ENCODE measurements at places on chromosomes 3 and 15.

DNA sequence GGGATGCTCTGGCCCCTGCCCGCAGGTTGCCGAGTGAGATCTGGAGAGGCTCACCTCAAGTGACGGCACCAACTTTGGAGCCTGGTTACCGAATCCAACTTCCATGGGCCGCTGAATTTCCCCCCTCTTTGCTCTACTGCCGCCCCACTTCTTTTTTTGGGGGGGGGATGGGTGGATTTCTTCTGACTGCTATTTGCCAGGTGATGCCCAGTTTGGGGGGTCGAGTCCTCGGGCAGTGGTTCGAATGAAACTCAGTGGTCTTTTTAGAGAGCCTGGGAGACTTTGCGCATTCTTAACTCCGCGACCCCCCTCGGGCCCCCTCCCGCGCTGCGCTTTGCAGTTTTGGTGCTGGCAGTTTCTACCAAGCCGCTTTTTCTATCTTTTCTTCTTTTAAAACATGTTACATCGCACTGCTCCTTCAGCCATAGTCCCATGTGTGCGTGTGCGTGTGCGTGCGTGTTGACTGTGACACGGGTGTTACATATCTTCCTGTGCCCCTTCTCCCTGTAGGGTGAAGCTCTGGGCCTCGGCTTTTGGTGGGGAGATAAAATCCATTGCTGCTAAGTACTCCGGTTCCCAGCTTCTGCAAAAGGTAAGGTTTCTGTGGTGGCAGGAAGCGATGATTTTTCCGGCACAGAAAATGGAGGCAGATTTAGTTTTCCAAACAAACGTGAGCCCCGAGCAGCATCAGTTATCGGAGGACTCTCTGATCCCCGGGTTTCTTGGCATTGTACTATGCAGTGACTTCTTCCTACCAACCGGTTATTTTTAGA is 837 bp downstream of the CACNA2D3 start:
- DNase-seq: no peak

DNA sequence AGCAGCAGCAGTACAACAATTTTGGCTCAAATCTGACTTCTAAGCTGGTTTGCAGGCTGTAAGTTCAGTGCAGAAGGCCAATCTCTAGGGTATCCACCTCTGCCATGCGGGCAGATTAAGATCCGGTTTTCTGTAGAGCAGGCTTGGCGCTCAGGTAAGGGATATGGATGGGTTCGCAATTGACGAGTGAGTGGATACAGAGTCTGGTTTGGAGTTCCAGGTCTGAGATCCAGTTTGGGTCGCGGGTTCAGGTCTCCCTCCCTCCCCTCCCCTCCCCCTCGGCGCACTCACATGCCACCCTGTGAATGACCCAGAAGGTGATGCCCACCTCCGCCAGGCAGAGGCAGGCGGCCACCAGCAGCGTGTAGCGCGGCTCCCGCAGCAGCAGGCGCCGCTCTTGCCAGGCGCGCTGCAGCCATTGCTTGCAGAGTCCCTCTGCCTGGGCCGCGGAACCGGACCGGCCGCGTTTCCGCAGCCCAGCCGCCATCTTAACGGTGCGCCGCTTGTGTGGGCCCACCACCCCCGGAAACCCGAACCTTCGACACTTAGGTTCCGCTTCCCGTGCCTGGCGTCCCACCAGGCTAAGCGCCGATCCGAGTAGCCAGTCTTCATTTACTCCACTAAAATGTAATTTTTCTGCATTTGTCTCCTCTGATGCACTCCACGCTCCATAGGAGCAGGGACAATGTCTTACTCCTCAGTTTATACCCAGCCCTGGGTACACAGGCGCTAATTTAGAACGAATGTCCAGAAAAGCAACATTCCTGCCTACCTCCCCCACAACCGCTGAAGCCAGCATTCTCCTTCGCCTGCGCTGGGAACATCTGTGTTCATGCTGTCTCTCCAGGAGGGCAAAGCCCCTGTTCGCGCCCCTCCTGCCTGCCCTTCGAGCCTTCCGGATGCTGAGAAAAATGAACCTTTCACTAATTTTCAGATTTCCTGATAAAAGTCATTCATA is at the start of gene ALG3:
TSS of gene ALG3 (minus strand) at position 509 of the 958 bp plus-strand sequence. CDS start at position 487, 22 bp downstream.
- peak; percentile 82 for DNase-seq

- no peak for DNase-seq
Observed at GRCh38 chr15:71329041-71329440, 213.8 kb downstream of the THSD4 start.

- DNase-seq: peak; percentile 48
Observed at GRCh38 chr3:131796558-131797198, 238.1 kb downstream of the CPNE4 start.

DNA sequence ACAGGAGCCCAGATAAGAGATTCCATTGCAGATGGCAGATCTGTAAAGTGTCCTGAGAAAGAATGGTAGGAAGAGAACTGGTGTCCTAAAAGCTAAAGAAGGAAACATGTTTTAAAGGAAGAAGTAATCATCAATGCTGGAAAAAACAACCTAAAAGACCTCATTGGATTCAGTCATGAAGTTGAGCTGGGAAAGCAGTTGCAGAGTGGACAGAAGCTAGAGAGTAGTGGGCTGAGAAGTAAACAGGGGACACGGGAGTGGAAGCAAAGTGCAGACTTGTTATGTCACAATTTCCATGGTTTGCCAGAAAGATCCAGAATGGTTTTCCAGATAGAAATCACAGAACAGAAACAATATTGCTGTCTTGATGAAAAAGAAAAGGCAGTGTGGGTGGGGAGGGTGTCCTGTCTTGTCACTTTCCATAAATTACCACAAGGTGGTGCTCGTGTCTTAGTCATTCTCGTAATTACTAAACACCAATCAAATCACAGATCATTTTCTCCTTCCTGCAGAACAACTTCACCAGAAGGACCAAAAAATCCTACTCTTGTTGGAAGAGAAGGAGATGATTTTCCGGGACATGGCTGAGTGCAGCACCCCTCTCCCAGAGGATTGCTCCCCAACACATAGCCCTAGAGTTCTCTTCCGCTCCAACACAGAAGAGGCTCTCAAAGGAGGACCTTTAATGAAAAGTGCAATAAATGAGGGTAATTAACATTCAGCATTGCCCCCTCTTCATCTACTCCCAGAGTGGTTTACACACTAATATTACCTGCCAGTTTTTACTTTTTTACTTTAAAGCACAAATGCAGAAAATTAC is 64.5 kb downstream of the KLHL25 start:
- peak; percentile 74 for DNase-seq

DNA sequence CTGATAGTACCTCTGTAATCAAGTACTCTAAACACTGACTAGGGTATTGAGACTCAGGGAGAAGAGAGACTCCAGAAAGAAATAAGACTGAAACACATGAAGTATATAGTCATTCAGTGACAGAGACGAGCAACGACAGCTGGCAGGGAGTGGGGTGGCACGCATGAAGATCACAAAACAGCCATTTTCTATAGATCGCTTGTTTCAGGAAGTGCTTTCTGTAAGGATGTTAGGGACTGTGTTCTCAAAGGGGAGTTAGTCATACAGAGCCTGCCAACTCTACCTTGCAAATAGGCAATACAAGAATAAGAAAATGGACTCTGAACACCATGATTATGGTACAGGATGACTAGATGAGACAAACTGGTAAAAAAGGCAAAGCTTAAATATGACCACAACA is 139.5 kb downstream of the TBL1XR1 start:
- DNase-seq: no peak

- DNase-seq: no peak
Observed at GRCh38 chr15:32987067-32987466, 207.4 kb downstream of the FMN1 start.

DNA sequence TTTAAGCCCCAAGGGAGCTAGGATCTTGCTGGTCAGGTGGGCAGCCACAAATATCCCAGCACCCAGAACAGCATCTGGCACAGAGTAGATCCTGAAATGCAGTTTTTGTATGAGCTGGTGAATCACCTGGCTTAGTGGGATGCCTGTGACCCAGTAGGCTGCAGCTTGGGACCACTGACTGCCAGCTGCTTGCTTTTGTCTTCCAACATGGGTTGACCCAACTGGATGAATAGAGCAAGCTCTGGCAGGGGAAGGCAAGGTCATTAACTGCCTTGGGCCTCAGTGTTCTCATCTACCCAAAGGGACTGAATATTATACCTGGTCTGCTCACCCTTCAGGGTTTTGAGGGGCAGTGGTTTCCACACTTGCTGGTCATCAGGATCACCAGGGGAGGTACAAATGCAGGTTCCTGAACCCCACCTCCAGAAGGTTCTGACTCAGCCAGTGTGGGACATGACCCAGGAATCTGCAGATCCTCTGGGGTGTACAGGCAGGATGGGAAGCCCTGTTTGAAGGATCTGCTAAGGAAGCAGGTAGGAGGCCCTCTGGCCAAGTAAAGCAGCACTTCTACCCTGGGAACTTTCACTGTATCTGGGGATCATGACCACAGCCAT is 55.4 kb downstream of the ITGA11 start:
- DNase-seq: no peak

GRCh38 chr3:154428286-154429206 is 1.4 kb downstream of the GPR149 start:
- no peak for DNase-seq

GRCh38 chr3:130374908-130375307 is 29.4 kb downstream of the COL6A5 start:
- DNase-seq: no peak

- DNase-seq: no peak
Observed at GRCh38 chr3:131782751-131783150, 252.1 kb downstream of the CPNE4 start.

GRCh38 chr15:89836267-89837133 is 21.8 kb upstream of the ANPEP start:
- peak; percentile 14 for DNase-seq

DNA sequence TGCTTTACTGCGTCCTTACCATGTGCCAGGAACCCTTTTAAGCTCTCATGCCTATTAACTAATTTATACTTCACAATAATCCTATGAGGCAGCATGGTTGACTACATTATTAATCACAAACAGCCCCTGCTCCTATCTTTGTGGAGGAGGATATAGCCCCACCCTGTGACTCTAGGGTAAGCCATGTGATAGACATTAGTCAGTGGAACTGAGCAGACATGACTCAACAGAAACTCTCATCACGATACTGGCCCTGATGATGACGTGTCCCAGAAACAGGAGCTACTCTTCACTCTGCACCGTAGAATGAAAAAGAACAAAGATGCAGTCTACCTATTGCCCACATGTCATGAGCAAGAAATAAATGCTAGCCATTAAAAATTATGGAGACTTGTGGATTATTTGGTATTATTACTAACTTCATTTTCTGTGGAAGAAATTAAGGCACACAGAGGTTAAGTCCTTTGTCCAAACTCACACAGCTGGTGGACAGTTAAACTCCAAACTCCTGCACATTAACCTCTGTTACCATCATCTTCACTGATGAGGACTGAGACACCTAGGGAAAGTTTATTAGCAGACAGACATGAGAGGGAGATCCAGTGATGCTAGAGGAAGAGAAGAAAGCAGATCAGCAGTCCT is 51.2 kb downstream of the CFAP20DC start:
- DNase-seq: peak; percentile 64

- DNase-seq: no peak
Observed at GRCh38 chr3:53489787-53490458, 4.5 kb upstream of the CACNA1D start.

- no peak for DNase-seq
Observed at GRCh38 chr3:47478022-47478421, 2.3 kb upstream of the SCAP start.

DNA sequence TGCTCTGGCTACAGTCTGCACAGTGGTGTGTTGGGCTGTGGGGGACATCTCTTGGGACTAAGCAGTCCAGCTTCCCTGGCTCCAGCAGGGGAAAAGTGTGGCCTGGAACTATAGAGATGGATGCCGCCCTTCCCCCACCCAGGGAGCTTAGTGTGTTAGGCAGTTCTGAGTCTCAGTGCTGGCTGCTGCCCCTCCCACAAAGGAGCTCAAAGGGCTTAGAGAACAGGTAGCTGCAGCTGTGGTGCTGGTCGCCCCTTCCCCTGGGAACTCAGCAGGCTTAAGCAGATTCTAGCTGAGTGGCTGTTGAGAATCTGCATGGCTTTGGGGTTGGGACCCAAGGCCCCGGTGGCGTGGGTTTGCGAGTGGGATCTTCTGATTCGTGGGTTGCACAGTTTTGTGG is 190.8 kb downstream of the PDCD6IP start:
- no peak for DNase-seq

DNA sequence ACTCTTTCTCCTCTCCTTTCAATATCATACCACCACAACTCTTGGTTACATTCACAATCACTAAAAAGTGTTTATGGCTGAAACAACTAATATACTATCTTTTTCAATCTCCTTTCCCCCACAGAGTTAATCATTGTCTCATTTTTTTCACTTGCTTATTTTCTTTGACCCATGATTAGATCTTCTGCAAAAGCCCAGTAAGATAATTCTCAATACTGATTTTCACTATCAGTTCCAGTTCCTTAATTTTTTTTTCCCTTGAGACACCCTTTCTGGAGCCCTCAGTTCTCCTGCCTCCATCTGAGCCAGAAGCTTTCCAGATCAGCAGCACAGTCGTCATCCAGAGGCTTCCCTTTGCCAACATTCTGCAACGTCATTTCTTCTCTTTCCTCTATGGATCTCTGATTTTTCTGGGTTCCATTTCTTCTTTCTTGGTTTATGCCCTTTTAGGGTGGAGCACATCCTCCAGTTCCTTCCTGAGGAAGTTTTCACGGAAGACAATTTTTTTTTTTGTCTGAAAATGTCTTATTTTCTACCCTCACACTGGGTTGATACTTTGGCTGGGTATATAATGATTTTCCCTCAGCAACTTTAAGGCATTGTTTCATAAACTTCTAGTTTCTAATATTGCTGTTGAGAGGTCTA is 88.7 kb upstream of the C15orf39 start:
- no peak for DNase-seq

DNA sequence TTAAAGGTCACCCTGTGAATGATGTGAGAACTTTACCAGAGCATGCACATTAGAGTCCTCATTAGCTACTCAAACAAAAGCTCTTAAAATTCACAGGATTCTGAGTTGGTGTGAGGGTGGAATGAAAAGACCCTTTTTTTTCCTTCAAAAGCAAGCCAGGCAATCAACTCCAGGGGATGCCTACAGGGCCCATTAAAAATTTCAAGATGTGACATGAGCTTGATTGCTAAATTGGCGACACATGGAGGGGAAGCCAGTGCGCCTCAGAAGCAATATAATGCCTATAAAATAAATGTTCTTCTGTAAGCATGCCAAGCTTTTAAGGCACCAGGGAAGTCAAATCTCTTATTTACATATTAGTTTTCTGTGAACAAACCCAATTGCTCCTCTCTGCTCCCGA is 328.8 kb upstream of the SUCLG2 start:
- DNase-seq: no peak

GRCh38 chr3:113261063-113261625 is 49.8 kb downstream of the BOC start:
- no peak for DNase-seq

- DNase-seq: no peak
Observed at GRCh38 chr15:58386641-58387040, 45.1 kb upstream of the LIPC start.

- peak; percentile 36 for DNase-seq
Observed at GRCh38 chr3:24832891-24833290, 338.2 kb upstream of the THRB start.

DNA sequence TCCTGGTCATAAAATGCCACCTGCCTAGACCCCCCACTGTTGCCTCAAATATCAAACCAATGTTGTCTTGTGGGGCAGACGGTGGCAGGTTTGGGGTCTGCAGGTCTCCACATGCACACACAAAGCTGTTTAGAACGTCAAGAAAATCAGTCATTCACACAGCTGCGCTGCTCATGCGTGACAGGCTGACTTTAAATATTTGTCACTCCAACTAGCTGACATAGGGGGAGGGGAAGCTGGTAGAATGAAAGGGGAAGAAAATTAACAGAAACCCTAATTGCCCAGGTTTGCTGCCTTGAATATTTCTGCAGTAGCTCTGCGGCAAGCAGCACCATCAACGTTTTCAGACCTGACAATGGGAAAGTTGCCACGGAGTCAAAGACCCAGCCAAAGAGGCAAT is 201.8 kb downstream of the ABHD5 start:
- DNase-seq: no peak

Data from SK-MEL-5 (cell line).